NCI-H1048 (cell line): ENCODE measurements at places on chromosomes 16 and 17.

- no peak for DNase-seq
Observed at GRCh38 chr17:50887705-50888245, 21.6 kb upstream of the TOB1 start.

GRCh38 chr17:76354747-76355310 is 1.1 kb upstream of the PRPSAP1 start:
- no peak for DNase-seq

GRCh38 chr16:22915003-22915402 is 101.0 kb downstream of the HS3ST2 start:
- no peak for DNase-seq

GRCh38 chr16:67672739-67673662 is 6.4 kb downstream of the C16orf86 start:
- DNase-seq, result no peak

DNA sequence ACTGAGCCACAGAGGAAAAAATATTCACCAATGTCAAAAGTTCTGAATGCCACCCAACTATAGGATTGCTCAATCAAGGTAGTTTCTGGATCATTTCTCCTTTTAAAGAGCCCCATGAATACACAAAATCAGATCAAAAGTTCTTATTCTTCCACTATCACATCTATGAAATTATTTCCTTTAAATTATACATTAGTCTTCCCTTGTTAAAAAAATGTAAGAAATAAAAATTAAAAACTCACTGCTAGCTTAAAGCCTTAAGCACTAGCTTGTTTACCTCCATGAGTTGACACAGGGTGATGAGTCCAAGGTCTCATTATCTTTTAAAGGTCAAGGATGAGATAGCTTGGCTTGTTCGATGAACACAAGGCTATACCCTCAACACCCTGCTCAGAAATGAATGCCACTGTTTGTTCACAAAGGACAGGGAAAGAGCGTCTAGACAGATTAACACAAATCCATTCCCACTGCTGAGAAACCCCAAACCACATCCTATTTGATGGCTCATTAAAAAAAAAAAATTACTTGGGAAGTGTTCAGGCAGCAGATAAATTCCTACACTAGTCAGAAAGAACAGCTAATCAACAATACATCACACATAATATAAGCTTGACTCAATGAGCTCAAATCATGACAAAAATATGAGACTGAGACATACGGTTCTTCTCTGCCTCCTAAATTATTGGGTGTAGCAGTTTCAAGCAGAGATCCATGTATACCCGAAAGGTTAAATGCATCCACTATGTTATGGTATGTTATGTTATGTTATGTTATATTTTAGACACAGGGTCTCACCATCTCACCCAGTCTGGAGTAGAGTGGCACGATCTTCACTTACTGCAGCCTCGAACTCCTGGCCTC is 118.9 kb downstream of the PARN start:
- DNase-seq, result no peak

- DNase-seq, result no peak
Observed at GRCh38 chr17:61806081-61806828, 57.1 kb downstream of the BRIP1 start.

DNA sequence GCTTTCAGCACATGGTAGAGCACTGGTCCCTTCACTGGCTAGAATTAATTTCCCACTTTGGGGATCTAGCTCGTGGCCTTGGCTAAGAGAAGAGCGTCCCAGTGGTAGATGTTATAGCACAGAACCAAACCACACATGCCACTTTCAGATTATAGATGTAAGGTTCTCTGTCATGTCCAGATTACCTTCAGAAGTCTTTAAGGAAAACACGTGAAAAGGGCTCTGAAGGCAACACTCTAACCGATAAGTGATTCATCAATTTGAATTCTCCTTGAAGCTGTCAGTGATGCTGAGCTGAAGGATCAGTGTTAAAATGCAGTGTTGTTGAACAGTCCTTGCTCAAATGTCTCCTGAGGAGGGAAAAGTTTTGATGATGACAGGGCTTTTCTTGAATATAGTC is 43.5 kb upstream of the VPS4A start:
- DNase-seq, result no peak

- no peak for DNase-seq
Observed at GRCh38 chr16:25270577-25270976, 12.9 kb upstream of the ZKSCAN2 start.

- no peak for DNase-seq
Observed at GRCh38 chr17:43471585-43472160, 12.1 kb upstream of the DHX8 start.

DNA sequence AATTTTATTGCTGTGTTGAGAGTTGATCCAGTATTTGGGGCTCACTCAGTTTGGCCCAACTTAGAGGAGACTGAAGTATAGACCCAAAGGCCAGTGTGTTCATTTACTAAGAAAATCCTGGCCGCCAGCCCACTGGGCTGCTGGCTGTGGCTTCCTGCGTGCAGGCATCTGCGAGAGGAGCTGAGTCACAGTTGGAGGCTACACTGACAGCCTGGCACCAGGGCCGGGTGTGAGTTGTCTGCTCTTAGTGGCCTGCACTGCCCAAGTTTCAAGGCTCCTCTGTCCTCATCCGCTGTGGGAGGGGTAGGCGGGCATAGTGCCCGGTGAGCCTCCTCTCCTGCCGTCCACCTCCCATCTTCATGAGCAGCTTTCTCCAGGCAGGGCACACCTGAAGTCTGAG is 54.2 kb downstream of the PLD6 start:
- no peak for DNase-seq

- no peak for DNase-seq
Observed at GRCh38 chr16:27822996-27823395, 240.5 kb downstream of the GSG1L start.

DNA sequence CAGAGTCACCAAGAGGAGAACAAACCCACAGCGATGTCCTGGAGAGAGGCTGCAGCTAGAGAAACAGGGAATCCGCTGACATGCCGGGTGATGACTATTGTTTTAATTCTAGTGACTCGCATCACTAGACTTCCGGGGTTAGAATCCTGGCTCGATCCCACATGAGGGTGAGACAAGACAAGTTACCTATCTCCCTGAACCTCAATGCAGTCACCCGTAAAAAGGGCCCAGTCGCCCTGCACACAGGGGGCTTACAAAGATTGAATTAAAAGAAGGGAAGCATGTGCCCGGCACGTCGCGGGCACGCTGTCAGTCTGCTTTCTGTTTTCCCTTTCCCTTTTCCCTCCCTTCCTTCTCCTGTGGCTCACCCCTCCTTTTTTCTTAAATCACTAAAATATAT is 212.9 kb upstream of the FOXF1 start:
- DNase-seq, result no peak

DNA sequence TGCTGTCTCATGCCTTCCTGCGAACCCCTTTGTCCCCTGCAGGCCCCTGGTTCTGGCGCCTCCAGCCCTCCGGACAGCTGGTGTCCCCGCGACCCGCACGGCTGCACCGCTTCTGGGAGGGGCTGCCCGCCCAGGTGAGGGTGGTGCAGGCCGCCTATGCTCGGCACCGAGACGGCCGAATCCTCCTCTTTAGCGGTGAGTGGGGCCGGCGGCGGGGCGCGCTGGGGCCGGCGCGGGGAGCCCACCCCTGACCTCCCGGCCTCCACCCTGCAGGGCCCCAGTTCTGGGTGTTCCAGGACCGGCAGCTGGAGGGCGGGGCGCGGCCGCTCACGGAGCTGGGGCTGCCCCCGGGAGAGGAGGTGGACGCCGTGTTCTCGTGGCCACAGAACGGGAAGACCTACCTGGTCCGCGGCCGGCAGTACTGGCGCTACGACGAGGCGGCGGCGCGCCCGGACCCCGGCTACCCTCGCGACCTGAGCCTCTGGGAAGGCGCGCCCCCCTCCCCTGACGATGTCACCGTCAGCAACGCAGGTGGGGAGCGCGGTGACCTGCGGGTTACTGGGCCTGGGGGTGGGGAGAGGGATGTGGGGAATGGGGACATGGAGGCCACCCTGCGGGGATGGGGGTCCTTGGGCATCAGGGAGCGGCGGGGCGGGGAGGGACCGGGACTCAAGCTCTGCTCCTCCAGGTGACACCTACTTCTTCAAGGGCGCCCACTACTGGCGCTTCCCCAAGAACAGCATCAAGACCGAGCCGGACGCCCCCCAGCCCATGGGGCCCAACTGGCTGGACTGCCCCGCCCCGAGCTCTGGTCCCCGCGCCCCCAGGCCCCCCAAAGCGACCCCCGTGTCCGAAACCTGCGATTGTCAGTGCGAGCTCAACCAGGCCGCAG is 7.1 kb upstream of the IL32 start:
- DNase-seq, result no peak

DNA sequence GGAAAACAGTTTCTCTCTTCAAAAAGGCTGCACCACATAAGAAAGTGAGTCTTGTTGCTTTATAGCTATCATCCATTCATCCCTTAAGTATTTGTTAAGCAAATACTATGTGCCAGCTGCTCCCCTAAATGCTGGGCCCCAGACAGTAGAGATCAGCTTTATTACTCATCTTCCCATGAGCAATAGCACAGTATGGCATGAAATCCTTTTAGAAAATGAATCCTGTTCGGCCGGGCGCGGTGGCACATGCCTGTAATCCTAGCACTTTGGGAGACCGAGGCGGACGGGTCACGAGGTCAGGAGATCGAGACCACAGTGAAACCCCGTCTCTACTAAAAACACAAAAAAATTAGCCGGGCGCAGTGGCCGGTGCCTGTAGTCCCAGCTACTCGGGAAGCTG is 99.5 kb downstream of the MYO1D start:
- DNase-seq, result no peak

- DNase-seq, result no peak
Observed at GRCh38 chr16:84360170-84360569, 8.2 kb upstream of the ATP2C2 start.

GRCh38 chr17:38912221-38912813 is 13.1 kb upstream of the LASP1NB start:
- DNase-seq, result no peak

DNA sequence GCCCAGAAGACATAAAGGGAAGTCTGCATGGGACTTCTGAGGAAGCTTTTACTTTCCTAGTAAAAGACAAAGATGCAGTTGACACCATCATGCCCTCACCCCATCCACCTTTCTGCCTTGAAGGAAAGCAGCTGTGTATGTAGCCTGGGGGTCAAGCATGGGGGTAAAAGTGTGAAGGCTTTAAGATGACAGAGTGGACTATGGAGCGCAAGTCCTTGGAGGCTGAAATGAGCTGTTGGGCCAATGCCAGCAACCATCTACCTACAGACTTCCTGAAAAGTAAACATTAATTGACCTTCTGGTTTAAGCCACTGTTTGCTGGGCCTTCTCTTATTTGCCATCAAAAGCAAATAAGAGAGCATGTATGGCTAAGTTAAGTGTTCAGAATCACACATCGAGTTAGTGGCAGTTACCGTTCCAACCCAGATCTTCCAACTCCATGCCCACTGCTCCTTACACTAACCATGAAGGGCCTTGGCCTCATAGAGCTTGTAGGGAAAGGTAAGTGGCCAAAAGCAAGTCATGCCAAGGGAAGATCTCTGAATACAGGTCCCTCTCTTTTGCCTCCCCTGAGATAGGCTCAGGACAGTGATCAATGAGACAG is 30.0 kb downstream of the SLC13A5 start:
- no peak for DNase-seq

DNA sequence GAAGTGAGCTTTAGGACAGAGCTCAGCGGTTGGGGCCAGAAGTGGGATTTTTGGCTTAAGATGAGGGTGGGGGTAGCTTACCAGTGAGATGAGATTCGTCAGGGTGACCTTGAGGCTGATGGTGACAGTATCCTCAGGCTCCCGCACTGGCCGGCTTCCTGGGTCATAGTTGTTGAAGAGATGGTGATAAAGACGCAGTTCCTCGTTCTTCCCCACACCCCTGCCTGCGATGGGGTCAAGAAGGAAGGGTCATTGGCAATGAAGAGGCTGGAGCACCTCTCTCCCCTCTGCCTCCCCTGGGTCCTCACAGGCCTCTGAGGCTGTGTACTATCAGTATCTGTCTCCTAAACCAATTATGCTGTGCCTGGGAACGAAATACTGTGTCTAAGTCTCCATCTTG is 358 bp downstream of the CHRNE start:
- DNase-seq, result no peak

GRCh38 chr17:860805-861204 is 78.7 kb downstream of the MRM3 start:
- no peak for DNase-seq

- DNase-seq, result no peak
Observed at GRCh38 chr16:90078579-90078895, 1.4 kb upstream of the PRDM7 start.

DNA sequence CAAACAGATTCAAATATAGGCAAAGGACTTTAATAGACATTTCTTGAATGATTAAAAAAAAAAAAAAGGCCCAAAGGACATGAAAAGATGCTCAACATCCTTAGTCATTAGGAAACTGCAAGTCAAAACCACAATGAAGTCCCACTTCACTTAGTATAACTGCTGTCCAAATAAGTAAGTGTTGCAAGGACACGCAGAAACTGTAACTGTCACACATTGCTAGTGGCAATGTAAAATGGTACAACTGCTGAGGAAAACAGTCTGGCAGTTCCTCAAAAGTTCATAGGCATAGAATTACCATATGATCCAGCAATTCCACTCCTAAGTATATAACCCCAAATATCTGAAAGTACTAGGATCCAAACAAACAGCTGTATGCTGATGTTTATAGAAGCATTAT is 112.7 kb downstream of the BRIP1 start:
- no peak for DNase-seq

GRCh38 chr17:56674401-56674925 is 81.0 kb downstream of the NOG start:
- DNase-seq, result no peak

DNA sequence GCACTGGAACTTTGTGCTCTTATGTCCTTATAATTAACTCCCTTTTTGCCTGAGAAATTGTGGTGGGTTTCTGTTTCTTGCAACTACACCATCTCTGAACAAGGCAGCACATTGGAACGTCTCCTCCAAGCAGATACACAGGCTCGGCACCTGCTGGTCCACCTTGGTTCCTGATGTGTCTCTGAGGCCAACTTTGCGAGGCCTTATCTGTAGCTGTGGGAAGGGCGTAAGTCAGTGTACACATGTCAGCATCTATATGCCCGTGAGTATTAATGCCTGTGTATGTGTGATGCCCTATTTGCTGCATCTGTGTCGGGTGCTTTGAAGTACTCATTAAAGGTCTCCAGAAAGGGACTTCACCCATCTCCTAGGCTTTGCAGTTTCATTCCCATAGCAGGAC is 17.5 kb downstream of the GP2 start:
- DNase-seq, result no peak

- DNase-seq, result no peak
Observed at GRCh38 chr17:10429421-10430045, 7.8 kb upstream of the MYH8 start.

DNA sequence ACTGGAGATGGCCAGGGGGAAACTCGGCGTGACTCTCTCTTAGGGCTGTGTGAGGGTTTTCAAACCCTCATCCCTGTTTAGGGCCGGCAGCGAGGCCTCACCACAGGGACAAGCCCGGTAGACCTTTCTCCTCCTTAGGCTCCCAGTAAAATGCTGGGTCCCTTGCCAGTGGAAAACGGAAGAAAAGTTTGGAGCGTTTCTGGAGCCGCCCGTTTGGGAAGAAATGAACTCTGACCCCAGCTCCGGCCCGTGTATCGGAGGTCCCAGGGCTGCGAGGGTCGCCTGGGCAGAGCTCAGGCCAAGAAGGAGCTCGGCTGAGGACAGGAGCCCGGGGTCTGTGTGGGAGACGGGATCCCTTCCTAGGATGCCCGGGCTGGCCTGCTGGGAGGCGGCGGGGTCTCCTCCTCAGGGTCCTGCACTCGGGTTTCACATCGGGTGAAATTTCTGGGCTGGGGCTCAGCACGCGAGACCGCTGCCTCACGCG is 23.2 kb downstream of the ZNF213 start:
- no peak for DNase-seq

- no peak for DNase-seq
Observed at GRCh38 chr16:78192734-78193488, 93.5 kb downstream of the WWOX start.

GRCh38 chr17:4583782-4584100 is 588 bp upstream of the SMTNL2 start:
- DNase-seq, result no peak
